ENCODE measurements at places on chromosomes 5 and 9.

DNA sequence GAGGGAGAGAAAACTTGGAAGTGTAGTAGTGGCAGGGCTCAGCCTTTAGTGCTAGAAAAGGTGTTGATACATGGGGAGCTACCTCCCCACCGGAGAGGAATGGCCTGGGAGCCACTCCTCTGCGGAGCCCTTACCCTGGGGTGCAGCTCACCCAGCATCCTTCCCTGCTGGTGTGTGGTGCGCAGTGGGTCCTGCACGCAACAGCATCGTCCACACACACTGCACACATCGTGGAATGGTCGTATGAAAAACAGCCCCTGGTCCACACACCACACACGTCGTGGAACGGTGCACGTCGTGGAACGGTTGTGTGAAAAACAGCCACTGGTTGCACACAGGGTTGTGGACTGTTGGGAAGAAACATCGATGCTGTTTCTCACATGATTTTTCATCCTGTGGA lies 16.1 kb upstream of the AHRR start:
- DNase-seq, result no peak

DNA sequence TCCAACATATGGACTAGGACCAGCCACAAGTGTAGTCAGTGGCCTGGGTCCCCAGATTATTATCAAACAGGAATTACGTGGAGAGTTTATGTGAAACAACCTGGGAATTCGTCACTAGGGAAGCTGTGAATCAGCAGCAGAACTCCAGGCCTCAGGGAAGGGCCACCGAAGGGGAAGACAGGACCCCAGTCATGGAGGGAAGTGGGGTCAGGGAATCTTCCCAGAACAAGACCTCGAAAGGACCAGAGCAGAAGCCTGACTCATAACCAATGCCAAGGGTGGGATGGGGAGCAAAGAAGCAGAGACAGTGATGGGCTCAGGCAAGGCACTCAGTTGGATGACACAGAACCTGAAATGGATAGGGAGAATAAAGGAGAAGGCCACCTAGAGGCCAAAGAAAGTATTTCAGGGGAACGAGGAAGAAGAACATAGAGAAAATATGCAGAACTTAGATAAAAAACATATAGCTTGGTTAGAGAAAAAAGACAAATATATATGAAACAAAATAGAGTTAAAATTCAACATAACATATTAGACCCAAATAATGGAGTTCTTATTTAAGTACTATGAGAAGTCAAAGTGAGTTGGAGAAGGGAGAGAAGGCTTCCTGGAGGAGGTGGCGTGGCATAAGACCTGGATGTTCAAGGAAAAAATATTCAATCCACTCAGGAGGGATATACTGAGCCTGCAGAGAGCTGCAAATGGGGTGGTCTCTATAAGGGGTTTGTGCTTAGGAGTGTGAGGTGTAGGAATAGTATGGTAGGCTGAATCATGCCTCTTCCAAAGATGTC lies 66.7 kb upstream of the CAST start:
- DNase-seq, result no peak

DNA sequence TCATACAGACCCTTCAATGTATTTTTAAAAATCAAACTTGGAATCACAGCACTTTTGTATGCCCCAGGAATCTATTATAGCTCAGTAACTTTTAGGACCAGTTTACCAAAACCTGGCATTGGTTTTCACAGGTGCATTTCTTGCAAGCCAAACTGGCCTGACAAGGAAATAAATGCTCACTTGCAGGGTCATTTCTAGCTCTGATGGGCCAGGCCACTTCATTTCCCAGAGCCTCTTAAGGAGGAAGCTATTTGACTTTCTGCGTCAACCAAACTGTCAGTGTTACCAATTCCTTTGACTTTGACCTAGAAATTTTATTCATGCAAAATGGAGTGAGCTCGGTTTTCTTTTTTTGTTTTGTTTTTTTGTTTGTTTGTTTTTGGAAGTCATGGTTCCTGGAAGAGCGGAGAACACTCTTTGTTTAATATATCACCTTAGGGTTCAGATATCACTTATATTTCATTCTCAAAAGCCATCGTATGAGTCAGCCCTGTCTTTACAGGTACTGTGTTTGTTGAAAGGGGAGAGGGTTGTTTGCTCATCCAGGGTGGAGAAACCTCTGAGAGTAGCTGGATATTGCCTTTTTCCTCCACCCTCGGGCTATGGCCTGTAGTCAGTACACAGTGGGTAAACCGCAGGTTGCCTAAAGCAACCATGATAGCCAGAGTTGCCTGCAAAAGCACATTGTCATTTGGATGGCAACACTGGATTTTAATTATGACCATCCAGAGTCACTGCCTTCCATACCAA lies 58.9 kb downstream of the GNA14 start:
- DNase-seq, result no peak

DNA sequence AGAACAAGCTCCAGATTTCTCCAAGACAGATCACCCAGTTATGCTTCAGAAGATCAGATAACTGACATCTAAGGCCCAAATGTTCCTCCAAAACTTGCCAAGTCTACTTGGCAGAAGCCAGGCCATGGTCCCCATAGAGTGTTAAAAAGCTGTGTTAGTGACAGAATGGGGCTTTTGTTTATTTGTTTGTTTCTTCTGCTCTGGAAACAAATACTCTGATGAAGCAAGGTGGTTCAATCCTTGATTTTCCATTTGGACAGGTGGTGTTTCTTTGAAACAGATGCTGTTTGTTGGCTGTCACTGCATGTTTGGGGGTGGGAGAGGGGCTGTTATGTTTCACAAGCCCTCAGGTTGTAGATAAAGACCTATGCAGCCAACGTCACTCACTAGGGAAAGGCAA lies 264.0 kb downstream of the FAM114A2 start:
- no peak for DNase-seq

DNA sequence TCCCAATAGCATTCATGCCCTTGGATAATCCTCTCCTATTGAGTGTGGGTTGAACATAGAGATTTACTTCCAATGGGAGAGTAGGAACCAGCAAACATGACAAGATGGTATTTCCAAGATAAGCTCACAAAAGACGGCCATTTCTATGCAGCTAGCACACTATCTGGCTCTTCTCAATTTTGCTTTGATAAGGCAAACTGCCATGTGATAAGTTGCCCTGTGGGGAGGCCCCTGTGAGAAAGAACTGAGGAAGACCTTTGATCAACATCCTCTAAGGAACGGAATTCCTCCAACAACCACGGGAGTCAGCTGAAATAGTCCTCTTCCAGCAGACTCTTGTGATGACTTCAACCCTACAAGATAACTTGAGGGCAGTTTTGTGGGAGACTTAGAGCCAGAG lies 211.9 kb upstream of the TRPM3 start:
- DNase-seq, result no peak

Data from GM03348 (cell line).